ENCODE measurements at places on chromosomes 4 and X.

DNA sequence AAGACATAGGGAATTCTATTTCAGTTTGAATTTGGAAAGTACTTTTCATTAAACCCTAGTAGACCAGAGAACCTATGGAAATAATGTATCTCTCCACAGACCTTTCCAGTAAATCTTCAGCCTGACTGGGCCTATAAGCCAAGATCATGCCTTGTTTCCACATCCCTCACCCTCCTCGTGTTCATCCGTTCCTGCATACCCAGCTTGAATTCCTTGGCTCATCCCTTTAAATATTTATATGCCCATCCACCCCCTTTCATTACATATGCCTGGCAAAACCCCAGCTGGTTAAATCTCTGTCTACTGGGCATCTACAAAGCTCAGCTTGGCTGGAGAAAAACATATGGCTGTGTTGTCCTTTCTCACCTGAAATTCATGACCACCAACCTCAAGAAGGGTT, 32.4 kb downstream of the SLC2A9 start:
- DNase-seq, result no peak

DNA sequence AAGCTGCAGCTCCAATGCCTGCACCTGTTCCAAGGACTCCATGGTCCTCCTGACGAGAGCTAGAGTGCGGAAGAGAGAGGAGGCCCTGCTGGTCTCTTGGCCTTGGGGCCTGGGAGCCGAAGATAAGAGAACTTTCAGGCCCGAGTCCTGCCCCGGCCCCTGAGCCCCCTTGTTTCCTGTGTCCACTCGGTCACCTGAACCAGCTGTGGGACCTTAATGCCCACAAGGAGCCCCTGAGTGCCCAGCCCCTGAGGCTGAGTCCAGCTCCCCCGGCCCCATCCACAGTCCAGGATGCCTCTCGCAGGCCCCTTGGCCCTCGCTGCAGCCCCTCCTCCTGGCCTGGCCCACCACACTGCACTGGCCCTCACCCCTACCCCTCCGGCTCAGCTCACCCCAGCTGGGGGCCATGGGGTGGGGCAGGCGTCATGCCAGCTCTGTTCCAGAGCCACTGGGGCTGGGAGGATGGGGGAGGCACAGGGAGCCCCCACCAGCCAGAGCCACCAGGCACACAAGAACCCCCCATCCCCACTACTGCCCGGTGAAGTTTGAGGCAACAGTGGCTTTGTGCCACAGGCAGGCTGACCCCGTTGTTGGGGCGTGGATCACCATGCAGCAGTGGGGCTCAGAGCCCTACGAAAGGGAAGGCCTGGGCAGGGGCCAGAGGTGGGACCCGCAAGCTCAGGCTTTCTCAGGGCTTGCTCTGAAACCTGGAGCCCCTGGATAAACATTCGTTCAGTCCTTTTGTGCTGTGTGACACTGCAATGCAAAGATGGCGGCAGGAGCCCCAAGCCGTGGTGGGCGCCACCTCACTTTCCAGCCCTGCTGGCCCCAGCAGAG, 14.1 kb downstream of the NAT8L start:
- no peak for DNase-seq

DNA sequence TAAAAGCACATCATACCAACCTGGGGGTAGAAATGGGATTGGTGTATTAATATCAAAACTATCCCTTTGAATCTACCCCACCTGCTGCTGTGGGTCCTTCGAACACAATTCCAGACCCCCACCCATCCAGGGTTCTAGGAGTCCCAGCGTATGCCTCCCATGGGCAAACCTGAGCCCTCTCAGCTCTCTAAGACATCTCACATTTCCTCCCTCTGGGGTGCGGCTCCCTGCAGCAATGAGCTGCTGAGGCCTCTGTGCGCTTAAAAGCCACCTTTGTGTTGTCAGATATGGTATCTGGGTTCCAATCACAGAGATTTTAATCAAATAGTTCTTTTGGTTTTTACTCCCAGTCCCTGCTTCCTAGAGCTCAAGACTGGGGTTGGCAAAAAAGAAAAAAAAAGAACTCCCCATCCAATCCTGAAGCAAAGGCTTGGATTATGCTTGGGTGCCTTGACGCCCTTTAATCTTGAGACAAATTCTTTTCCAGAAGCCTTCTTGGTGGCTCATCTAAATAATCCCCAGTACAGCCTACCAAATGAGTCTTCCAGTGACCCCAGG, 37.5 kb upstream of the NOCT start:
- no peak for DNase-seq

DNA sequence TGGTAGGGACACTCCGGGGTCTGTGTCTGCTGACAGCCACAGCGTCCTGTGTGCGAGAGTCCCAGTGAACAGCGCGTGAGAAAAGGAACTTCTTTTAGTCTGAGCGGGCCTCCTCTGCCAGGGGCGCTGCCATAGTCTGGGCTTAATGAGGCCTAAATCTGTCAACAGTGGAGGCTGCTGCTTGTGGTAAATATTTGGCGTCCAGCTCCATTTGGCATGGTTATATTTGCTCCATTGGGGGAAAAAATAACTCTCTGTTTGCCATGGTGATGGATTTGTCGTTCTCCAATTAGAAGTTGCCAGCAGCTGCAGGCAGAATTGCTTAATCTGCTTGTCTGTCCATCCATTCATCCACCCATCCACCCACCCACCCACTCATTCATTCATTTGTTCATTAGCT, 71.4 kb upstream of the PSAPL1 start:
- DNase-seq, result no peak

GRCh38 chr4:127509155-127509554, 123.6 kb upstream of the INTU start:
- DNase-seq, result no peak

All from stimulated activated CD4-positive, alpha-beta T cell treated with anti-CD3 and anti-CD28 coated beads, Interleukin-4, amount 100 ng/mL, for 1 hour (primary cell).